ENCODE measurements at places on chromosomes 3 and 15. TPM values are rescaled to one million over a fixed set of nuclear protein-coding genes. Genes with fewer than 3 reads are reported as not detected.

DNA sequence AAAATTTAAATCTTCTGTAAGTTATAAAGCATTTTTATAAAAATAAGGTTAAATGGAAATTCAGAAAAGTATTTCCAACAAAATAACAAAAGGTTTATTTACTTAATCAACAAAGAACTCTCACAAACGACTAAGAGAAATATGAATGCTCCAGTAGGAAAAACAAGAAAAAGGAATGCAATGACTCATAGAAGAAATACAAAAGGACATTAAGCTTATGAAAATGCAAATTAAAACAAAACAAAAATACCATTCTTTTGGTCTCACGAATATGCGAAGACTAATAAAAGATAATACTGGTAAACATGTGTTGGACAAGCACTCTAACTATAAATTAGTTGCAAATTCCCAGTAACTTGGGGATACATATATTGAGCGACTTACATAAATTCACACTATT is 17.5 kb upstream of the TBC1D5 start:
- no peak for DNase-seq

DNA sequence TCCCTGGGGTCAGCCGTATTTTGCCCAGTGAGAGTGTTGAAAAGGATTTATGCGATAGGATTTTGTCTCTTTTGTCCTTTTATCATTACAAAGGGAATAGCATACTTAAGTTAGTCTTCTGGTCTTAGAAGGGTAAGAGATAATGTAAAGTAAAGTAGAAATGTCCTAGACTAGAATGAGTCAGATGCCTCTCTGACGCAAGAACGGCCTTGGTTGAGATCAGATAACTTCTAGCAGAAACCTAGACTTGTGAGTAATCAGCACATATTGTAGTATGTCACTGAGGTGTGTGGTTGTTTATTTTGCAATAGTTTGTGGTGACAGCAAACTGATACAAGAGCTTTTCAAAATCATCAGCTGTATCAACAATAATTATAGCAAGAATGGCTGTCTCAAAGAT is 866.1 kb downstream of the NSUN3 start:
- DNase-seq = no peak

GRCh38 chr3:87354398-87354797 is 78.0 kb upstream of the POU1F1 start:
- no peak for DNase-seq

DNA sequence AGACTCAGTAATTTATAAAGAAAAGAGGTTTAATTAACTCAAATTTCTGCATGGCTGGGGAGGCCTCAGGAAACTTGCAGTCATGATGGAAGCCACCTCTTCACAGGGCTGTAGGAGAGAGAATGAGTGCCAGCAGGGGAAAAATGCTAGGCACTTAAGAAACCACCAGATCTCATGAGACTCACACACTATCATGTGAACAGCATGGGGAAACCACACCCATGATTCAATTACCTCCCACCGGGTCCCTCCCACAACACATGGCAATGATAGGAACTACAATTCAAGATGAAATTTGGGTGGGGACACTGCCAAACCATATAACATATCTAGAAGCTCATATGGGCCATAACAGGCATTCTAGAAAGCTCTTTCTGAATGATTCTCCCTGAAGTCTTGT is 190.3 kb downstream of the WNT5A start:
- DNase-seq = no peak

- DNase-seq = no peak
Measured at GRCh38 chr3:122998856-122999255, 28.7 kb downstream of the SEMA5B start.

DNA sequence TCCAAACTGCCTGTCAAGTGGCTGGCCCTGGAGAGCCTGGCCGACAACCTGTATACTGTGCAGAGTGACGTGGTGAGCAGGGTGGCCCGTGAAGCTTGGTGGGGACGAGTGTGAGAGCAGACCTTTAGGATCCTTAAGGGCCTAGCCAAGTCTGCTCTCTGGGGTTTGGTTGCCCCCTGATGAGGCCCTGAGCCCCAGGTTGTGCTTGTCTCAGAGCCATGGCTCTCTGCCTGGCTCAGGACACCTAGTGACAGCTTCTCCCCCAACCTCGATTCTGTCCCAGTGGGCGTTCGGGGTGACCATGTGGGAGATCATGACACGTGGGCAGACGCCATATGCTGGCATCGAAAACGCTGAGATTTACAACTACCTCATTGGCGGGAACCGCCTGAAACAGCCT is 14.4 kb downstream of the TYRO3 start:
- no peak for DNase-seq

DNA sequence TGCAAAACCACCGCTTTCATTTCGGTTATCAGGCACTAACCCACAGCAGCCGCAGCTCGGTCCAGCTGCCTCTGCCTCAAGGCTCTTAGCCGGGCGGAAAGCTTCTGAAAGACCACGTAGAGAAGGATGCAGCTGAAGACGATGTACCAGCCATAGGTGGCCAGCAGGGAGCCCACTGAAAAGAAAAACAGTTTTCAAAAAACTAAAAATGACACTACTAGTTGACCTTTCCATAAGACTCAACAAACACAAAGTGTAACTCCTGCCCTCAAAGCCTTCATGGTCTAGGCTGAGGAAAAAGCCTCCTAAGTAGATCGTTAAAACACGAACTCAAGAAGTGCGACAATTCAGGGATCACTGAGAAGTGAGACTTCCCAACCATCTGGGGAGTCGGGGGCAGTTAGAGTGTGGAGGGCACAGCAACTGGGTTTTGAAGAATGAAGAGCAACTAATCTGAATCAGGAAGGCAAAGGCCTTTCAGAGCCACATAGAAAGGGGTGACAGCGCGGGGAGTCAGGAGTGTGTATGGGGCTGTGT is 716 bp downstream of the SELENOS start:
- DNase-seq = no peak

GRCh38 chr3:148367756-148368155 is 329.9 kb upstream of the AGTR1 start:
- DNase-seq = no peak

- DNase-seq = no peak
Measured at GRCh38 chr15:56982987-56983386, 64.5 kb downstream of the TCF12 start.

DNA sequence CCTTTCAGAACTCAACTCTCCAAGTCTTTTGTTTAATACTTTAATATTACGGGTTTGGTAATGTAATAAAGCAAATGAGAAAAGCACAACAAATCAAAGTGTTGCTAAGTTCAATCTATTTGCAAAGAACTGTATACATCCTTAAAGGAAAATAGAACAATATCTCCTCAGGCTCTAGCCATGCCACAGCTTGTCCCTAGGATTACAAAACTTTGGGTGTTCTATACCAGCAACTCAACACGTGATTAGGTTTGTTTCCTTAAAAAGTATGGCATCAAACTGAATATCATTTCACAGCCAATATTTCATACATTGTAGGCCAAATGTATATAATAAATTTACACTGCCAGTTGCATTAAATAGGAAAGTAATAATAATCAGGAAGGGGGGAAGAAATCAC is 418.6 kb upstream of the MDFIC2 start:
- DNase-seq = no peak

DNA sequence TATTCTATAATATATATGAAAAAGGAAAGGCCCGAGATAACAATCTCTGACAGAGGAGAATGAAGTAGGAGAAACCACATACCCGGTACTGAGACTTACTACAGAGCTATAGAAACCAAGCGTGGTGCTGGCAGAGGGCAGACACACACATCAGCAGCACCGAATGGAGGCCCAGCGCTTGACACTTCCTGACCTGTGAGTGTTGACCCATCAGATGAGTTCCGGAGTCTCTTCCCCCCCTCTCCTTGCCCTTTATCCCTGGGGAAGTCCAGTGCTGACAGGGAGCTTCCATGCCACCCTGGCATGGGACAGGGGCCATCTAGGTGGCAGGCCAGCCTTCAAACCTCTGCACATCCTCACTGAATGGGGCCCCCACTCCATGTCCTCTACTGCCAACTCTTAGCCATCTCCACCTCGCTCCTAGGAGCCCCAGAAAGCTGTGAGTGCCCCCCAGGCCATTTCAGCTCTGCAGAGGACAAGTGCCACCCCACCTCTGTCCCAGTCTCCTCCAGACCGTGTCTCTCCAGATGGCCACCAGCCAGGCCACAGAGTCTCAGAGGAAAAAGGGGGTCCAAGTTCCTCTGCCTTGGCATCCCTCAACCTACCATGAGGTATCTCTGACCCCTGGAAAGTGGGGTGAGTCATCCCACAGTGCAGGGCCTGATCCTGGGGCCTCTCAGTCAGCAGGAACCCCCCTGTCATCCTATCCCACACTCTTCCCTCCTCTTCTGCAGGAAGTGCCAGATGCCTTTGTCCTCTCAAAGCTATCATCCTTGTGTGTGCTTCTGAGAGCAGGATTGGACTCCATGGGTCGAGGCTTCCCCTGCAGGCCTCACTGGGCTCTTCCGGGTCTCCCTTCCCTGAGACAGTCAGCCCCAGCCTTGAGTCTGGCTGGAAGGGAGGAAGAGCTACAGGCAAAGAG is 116.5 kb upstream of the ALDH1A3 start:
- no peak for DNase-seq

DNA sequence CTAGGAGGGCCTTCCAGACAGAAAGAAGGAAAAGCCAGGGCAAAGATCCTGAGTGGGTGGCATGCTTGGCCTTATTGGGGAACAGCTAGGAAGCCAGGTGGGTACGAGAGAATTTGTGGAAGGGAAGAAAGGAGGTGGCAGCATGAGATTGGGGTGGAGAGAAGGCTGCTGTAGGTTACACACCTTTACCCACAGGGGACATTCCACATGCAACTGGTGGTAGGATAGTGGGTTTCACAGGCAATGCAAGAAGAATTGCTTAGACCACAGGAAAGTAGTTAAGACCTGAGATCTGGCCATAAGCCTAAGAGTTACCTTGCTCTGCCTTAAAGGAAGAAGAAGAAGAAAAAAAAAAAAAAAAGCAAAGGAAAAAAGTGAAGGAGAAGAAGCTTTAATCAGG is 19.8 kb downstream of the ANP32A start:
- no peak for DNase-seq

DNA sequence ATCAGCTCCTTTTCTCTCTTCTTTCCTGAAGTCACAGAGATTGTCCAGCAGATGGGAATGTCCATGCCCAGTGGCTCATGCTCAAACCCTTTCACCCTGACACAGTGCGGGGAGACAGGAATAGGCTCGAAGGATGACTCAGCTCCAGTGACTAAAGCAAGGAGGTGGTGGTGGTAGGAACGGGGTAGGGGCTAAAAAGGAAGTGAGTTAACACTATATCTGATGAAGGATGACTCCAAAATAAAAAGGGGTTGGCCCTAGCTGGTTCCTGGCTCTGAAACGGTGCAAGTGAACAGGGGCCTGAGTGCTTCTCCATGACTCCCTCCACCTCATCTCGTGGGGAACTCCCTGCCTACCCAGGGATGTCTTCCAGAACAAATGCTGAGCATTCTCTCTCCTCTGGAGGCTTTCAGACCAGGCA is 167.4 kb upstream of the LPP start:
- DNase-seq = no peak

DNA sequence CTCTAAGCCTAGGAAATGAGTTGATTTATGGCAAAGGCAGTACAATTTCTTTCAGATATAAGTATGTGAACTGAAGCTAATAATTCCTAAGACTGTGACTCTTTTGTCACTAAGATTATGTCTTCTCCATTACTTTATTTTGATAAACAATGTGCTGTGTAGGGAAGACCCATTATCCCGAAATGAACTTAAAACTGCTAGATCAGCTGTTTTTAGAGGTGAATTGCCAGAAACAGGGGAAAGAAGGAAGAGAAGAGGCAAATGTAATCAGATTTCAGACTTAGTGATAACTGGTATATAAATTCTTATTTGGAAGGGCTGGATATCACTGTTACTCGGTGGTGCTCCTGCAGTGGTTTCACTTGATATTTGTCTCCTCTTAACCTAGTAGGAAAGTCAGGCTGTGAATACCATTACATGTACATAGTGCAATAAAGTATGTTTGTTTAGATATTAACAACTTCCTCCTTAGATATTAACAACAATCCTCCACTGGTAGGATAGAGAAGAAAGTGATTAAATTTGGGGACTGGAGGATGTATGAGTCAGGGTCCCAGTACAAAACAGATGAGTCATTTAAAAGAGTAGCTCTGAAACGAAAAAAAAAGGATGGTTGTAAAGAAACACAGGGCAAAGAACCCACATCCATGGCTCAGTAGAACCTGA is 338.5 kb upstream of the KCNH8 start:
- DNase-seq = no peak

- DNase-seq = no peak
Measured at GRCh38 chr15:66164788-66165187, 88.8 kb downstream of the MEGF11 start.

- no peak for DNase-seq
Measured at GRCh38 chr3:124730941-124731297, 667 bp downstream of the UMPS start.

DNA sequence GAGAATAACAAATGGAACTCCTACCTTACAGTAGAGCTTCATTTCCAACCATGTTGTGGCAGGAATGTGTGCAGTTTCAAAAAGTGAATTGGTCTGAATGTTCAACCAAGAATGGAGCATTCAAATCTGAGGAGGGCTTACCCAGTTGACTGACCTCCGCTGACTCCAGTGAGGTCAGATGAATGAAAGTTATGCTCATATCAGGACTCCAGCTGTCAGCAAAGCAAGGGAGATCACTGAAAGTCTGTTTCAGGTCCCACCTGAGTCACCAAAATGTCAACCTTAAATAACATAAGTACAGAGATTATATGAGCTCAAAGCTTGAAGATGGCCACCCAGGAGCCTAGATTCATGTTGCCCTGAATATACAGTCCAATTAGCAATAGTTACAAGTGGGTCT is 473.5 kb downstream of the RBMS3 start:
- no peak for DNase-seq

GRCh38 chr3:169931747-169932520 is 20.6 kb downstream of the SAMD7 start:
- DNase-seq = no peak

DNA sequence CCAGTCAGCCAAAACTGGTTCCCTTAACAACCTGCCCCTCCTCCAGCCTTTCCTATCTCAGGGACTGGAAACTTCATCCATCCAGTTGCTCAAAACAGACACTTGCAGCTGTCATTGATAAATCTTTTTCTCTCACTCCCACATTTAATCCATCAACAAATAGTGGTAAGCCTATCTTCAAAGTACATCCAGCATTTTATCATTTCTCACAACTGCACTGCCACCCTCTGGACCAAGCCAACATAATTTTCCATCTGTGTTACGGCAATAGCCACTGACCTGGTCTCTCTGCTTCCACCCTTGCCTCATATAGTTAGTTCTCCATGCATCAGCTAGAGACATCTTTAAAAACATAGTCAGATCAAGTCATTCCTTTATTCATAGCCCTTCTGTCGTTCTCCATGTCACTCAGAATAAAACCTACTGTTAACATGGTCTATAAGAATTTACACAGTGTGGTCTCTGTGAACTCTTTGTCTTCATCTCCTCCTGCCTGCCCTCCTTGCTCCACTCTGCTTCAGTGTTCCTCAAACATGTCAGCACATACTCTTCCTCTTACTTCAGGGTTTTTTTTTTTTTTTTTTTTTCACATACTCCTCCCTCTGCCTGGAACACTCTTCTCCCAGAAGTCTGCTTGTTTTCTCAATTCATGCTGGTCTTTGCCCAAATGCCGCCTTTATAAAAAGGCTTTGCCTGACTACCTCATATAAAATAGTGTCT is 102.5 kb upstream of the COL6A5 start:
- DNase-seq = no peak

- no peak for DNase-seq
Measured at GRCh38 chr3:16369885-16370284, 104.9 kb downstream of the OXNAD1 start.

The B3GALNT1 gene
- total RNA-seq = 75.3 TPM

The GRM7 gene
- not detected for total RNA-seq

The SEMA7A gene
- total RNA-seq = 1.7 TPM

The PLXND1 gene
- 75.8 TPM for total RNA-seq

The RASGRP1 gene
- total RNA-seq = 3.5 TPM

The PPP1R14D gene
- total RNA-seq = not detected

The ANAPC13 gene
- 75.6 TPM for total RNA-seq

The TNK2 gene
- 77.9 TPM for total RNA-seq

The SCN11A gene
- 0.06 TPM for total RNA-seq

All from right cardiac atrium (tissue), 5 donors.